ENCODE measurements at places on chromosomes 6 and 20.

DNA sequence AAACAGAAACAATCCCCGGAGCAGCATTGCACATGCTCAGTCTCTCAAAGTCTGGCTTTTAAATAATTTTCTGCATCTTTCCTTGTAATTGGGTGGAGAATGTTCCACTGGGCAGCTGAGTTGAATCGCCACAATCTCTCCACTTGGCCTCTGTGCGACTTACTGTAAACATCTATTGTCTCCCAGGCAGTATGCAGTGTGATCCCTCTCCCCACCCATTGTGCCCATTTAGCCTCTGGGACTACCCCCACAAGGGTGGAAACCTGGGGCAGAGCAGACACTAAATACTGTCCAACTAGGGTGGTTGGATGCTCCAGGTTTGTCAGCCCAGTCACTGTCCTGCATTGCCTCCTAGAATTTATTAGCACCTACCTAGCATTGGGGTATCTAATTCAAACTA is 96.2 kb downstream of the JARID2 start:
- no peak for DNase-seq

DNA sequence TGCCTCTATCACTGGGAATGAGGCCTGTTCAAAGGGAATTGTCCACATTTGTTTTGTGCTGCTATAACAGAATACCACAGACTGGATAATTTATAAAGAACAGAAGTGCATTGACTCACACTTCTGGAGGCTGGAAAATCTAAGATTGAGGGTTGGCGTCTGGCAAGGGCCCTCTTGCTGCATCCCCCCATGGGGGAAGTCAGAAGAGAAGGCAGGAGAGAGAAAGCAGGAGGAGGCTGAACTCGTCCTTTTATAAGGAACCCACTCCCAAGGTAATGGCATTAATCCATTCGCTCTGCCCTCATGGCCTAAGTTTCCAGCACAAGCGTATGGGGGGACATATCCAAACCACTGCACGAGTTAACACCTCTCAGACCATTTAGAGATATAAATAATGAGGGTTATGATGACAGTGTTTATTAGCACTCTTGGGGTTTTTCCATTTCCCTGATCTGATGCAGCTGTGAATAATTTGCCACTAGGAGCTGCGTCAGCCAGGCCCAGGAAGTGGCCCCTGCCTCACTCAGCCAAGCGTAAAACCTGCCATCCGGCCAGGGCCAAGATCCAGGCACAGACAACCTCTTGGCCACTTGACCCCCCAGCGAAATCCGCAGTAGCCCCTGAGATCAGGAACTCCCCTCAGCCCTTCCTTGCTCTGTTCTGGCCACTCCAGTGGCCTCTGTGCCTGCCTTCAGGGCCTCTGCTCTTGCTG is 14.2 kb upstream of the SLCO4A1 start:
- DNase-seq, result no peak

DNA sequence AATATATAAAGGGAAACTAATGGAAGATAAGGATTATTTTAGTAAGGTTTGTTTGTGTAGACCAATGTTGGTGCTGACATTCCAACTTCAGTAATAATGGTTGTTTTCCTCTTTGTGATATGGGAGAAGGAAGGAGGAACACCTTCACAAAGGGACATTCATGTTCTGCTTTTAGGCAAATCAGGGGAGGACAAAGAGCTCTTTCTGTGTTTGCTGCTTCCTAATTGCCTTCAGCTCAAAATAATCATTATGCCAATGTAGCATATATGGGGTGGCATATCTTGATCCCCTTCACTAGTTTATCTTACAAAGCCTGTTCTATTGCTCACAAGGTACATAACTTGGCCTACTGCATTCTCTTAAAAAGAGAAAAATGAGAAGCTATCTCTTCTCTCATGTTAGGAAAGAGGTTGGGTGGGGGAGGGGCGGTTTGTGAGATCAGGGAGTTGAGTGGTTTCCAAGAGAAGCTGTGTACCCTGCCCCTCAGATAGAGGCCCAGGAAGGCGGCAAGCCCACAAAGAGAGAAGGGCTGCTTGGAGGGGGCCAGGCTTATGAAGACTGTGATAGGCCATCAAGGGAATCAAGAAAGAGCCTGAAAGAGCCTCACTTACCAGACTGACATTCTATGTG is 4.7 kb upstream of the ADGRG6 start:
- no peak for DNase-seq

- DNase-seq, result no peak
These were observed 5.9 kb downstream of the TMEM239 start for GRCh38 chr20:2822073-2822472.

DNA sequence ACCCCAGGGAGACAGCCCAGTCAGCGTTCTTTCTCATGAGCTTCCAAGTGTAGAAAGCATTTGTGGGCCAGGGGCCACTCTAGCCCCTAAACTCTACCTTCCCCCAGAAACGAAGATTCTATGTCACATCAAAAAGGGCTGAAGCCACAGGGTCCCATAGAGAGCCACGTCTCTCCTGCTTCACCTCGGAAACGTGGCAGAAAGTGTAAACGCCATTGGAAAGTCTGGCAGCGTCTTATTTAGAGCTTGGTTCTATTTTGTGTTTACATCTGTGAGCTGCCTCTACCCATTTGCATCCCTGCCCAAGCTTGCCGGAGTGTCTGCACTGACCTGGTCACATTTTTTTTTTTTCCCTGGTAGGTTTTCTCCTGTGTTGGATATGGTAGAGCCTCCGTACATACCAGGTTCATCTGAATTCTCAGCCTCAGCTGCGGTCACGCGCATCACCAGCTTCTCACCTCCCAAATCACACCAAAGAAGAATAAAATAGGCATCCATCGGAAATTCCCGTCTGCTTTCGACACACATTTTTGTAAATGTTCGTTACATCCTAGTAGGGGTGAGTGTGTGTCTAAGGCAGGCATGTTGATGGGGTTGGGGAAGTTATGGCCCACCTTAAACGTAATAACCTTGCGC is 62.6 kb downstream of the NPEPL1 start:
- DNase-seq, result no peak

GRCh38 chr6:149089510-149089909 is 228.0 kb upstream of the TAB2 start:
- DNase-seq, result no peak

- DNase-seq, result no peak
These were observed 174.7 kb downstream of the ZFAND3 start for GRCh38 chr6:37994223-37994622.

DNA sequence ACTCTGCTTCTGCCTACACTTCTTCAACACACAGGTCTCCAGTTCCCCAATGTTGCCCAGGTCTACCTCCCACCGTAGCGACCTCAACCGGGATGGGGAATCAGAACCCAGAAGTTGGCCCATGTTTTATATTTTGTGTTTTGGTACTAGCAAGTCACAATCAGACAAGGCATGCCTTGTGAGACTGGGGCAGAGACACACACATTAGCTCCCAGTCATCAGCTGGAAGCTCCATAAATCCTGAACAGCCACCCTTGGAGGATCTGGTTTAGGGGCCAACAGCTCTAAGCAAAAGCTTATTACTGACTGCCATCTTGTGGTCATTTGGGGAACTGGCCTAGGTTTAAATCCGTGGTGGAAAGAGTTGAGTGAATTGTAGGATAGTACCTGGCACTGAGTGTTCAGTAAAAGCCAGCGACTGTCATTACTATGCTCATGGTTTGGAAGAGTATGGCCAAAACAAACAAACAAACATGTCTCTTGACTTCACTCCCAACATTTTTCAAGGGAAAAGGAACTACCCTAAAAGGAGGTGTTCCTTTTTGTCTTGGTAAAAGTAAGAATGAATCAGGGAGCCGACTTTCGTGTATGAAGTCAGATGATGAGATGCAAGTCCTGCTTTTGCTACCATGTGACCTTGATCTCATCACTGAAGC is 40.5 kb downstream of the PIM1 start:
- peak; percentile 76 for DNase-seq

DNA sequence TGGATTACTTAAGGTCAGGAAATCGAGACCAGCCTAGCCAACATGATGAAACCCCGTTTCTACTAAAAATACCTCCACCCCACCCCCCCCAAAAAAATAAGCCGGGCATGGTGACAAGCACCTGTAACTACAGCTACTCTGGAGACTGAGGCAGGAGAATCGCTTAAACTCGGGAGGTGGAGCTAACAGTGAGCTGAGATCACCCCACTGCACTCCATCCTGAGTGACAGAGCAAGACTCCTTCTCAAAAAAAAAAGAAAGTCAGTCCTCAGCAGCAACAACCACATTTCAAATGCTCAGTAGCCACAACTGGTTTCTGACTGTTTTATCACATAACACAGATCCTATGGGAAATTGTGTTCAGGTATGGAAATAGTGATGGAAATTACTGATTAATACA is 135.3 kb downstream of the HFE start:
- DNase-seq, result no peak

DNA sequence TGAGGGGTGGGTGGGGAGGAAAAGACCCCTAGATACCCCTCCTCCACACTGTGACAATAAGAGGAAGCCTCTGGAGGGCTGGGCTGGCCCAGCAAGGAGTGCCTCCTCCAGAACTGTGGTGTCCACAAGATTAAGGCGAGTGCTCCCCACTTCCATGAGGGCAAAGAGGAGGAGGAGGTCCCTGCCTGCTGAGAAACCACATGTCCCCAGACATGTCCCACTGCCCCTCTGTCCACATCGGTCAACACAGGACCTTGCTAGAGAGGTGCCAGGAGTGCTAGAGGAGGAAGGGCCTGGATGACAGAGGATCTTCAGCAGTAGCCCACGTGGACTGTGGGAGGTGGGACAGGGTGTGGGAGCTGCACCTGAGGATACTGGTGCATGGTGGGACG is 3.1 kb downstream of the RAET1G start:
- no peak for DNase-seq

GRCh38 chr6:70079241-70079640 is 212.9 kb downstream of the COL19A1 start:
- DNase-seq, result no peak

GRCh38 chr20:34365765-34366213 is 2.7 kb downstream of the ITCH start:
- DNase-seq, result no peak

DNA sequence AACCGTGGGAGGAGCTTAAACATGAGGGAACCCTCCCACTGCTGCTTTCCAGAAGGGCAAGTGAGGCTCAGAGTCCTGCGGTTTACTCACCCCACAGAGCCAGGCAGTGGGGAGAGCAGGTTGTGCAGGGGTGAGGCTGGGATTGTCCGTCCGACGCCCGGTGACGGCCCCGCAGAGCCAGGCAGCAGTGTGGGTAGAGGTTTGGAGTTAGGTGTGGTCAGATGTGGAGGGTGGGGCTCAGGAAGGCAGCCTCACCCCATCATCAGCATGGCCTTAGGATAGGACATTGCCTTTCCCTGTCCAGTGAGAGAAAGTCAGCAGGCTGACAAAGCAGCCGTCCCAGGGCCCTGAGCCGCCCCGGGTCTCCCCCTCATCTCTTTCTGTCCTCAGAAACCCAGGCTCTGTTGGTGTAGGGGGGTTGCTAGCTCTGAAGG is 234.6 kb downstream of the DLL1 start:
- DNase-seq, result no peak

DNA sequence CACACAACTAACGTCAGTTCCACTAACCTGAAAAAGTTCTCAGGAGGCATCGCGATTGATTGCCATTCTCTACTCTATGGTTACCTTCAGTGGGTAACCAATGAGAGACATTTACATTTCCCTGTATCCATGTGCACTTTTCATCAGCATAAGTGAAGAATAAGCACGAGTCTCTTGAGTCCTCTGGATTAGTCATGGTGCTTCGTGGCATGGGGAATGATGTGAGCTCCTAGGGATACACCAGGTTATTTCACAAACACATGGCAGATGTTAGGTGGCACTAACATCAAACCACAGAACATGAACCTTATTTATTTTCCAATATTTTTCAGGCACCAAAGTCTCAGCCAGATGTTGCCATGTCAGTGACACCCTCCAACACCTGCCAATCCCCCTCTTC is 64.0 kb downstream of the FYN start:
- DNase-seq, result no peak

DNA sequence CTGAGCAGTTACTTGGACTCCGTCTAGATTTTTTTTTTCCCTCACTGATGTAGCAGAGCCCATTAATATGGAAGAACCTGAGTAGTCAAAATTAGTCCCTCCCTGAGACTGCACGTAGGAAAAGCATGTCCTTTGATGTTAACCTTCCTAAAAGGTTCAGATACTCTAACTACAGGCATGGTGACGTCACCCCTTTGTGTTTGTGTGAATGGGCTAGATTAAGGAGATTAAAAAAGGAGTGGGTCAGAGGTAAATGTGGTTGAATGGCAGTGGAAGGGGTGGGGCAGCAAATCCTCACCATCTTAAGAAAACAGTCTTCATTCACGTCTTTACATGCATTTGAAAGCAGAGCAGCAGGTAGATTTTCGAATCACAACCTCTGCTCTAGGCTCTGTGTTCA is 521.1 kb downstream of the TFAP2B start:
- no peak for DNase-seq

- no peak for DNase-seq
These were observed 20.1 kb downstream of the KCNQ2 start for GRCh38 chr20:63452341-63452740.

DNA sequence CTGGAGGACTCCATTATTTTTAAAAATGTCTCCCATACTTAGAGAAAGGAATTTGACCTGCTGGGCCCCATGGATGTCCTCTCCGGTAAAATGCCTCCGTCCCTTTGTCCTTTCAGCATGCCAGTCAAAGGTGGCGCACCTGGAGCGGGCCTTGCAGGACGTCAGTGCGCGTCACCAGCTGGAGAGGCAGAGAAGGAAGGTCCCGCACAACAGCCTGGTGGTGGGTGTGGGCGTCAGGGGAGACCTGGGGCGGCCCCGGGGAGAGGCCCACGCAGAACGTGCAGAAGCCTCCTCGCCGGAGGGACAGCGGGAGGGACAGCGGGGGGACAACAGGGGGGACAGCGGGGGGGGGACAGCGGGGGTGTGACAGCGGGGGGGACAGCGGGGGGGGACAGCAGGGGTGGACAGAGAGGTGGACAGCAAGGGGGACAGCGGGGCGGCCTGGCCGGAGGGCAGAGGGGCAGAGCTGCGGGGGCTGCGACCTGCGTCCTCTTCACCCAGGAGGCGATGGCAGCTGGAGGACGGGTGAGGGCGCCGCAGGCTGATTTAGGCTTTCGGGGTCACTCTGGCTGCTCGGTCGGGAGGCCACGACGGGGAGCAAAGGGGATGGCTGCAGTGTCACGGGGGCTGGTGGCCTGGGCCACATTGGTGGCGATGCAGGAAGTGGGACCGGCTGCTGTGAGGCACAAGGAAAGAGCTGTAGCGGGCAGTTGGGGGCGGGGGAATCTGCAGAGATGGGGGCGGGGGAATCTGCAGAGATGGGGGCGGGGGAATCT is 859 bp upstream of the KIF25 start:
- no peak for DNase-seq
